Cortex of kidney (tissue), 1 donor: ENCODE measurements at places on chromosomes 1 and 21.

DNA sequence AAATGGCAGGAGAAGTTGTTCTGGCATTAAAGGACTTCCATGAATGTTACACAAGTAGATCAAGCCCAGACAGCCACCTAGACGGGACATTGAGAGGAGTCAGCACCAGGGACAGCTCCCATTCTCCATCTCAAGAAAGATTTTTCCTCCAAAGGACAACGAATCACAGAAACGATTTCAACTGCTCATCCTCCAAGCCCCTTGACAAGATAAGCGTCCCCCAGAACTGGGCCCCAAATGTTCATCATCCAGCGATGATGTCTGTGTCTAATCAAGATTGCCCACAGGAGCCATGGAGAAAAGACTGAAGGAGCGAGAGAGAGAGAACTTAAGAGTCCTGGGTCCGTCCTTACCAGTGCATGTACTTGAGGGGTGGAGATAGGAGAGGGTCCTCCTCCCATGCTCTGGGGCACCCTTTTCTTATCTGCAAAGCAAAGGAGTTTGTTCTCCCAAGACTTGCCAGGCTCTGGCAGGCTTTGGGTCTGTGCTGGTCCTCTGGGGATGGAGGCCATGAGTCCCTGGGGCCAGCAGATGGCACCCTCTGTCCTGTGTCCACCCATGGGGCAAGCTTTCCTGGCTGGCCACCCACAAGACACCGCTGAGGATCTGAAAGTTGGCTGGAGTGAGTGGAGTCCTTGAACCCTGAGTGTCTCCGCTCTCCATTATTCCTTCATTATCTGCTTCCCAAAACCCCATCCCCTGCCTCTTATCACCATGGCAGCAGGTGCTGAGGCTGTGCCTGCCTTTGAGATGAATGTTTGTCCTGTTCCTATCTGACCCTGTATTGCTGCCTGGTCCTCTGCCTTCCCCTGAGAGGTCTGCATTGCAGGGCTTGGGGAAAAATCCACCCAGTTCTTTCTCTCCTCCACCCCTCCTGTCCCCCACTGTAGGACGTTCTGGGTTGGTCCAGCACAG, 164.6 kb downstream of the ACTL8 start:
- DNase-seq, result no peak

GRCh38 chr1:235021321-235021720, 107.3 kb downstream of the TOMM20 start:
- DNase-seq, result no peak

GRCh38 chr1:169696273-169697100, 14.9 kb downstream of the SELL start:
- DNase-seq, result no peak

DNA sequence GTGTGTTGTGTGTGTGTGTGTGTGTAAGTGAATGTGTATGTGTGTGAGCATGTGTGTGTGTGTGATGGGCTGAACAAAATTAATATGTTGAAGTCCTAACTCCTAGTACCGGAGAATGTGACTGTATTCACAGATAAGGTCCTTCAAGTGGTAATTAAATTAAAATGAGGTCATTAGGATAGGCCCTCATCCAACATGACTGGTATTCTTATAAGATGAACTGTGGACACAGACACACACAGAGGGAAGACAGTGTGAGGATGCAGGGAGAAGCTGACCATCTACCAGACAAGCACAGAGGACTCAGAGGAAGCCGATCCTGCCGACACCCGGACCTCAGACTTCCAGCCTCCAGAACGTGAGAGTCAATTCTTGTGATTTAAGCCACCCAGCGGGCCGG, 91.2 kb upstream of the PGBD5 start:
- no peak for DNase-seq

- no peak for DNase-seq
Observed at GRCh38 chr1:66381621-66382275, 152.2 kb upstream of the SGIP1 start.

- DNase-seq, result no peak
Observed at GRCh38 chr1:92577261-92577895, 90.7 kb upstream of the GFI1 start.

GRCh38 chr1:110533230-110533629, 14.3 kb upstream of the KCNA10 start:
- no peak for DNase-seq

DNA sequence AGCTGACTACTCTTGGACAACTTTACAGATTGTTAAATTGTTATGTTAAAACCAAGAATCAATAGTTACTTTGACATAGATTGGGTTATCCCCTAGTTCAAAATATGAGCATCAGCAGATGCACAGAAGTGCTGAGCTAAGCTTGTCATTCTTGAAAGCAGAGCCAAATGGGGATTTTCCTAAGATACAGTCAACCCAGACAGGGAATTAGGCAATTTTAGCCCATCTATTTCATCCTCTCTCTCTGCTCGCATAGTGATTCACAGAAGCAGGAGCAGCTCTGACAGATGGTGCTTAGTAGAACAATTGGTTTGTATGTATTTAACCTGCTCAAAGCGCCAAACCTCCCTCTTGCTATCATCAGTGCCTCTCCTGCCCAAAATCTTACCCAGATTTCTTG, 27.9 kb upstream of the PRRC2C start:
- no peak for DNase-seq

DNA sequence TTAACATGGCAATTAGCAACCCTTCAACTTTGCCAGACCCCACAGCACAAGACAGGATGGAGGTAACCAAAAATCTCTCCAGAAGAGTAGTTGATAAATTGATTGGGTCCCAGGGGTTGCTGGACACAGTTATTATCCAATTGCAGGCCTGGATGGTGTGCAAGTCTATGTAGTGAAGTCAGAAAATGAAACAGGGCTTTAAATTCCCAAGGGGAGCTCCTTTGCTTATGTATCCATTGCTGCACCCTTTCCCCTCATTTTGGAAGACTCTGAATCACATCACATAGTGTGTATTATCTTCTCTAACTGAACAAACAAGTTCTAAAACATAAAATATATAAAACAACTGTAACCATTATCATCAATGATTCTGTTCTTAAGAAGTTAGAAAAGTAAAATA, 550.2 kb downstream of the LMO4 start:
- no peak for DNase-seq

DNA sequence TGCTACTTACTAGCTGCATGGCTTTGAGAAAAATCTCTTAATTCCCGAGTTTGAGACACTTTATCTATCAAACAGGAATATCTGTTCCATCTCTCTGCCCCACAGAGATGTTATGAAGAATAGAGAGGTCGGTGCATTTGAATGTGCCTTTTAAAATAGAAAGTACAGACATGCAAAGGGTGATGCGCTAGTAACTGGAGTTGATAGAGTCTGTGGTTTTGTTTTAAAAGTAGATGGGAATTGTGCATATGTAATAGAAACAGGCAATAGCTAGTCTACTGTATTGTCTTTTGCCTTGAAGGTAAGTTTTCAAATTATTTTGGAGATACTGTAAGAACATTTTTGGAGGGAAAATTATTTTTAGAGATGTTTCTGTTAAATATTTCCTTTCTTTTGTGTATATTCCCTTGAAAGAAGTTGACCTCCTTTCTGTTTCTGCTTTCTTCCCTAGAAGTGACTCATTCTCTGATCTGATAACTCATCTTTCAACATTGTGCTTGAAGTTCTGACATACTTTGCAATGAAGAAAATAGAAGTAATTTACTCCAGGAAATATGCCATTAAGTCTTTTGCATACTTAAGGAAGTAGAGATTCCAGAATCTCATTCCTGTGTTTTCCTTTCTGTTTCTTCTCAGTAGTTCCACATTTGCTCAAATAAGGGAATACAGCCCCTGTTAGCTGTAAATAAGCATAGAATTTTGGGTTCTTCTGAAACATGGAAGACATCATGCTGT, 151.6 kb downstream of the SDCCAG8 start:
- no peak for DNase-seq

- no peak for DNase-seq
Observed at GRCh38 chr1:14921057-14921456, 232.5 kb upstream of the TMEM51 start.

DNA sequence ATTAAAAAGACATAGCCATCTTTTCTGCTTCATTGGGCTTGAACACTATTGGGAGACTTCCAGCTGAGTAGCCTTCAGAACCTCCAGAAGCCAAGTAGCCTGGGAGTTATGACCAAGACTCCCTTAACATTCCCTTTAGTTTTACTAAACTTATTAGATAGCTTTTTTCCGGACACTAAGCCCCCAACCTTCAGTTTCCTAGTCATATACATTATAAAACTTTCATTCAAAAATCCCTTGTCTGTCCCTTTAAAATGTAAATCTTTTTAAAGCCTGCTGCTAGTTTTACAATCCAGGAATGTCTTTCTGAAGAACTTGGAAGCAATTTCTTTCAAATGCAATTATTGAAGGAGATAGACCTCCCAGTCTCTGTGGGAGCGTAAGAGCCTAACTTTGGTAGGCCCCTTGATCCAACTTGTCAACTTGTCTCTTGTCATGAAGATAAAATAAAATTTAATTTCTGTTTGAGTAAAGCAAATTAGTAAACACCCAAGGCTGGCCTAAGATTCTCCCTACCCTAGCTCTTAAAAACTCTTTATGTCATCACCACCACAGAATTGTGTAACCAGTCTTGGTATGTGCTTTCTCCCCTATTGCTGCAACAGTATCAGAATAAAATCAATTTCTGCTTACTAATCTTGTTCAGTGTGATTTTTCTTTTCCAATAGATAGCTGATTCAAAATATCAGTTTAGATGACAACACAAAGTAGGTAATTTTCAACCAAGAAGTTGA, 796.2 kb downstream of the PLA2G4A start:
- DNase-seq, result no peak

- no peak for DNase-seq
Observed at GRCh38 chr1:43797891-43798290, 90.6 kb downstream of the ST3GAL3 start.

- no peak for DNase-seq
Observed at GRCh38 chr1:54462597-54463258, 56.5 kb upstream of the SSBP3 start.

DNA sequence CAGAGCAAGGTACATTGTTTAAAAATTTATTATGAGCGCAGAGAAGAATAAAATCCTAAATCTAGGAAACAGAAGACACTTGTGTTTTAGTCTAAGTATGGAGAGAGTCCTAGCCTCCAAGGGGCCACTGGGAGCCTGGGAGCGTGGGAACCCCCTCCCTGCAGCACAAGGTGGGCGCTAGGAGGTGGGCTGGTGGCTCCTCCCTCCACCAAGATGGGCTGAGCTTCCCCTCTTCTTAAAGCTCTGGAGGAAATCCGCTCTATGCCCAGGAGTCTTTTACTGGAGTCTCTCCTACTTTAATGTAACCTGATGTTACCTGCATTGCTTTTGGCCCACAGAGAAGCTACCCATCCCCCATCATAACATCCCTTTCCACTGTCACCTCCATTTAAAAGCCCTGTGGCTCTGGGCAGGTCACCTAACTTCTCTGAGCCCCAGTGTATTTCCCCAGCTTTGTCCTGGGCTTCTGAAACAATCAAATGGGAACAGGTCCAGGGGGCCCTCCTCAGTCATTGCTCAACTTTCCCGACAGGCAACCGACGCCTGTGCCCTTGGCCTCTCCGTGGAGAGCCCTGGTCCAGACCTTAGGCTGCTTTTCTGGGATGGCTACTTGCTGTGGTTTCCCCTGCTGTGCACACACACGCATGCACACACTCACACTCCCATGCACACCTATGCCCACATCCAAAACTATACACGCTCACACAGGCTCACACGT, 181.5 kb downstream of the NPHP4 start:
- no peak for DNase-seq

- DNase-seq, result no peak
Observed at GRCh38 chr1:192787914-192788585, 20.8 kb upstream of the RGS2 start.

GRCh38 chr1:234102583-234102982, 198.1 kb downstream of the SLC35F3 start:
- DNase-seq, result no peak

- no peak for DNase-seq
Observed at GRCh38 chr1:169853341-169853740, 40.4 kb downstream of the SCYL3 start.

GRCh38 chr21:43815107-43815613, 25.8 kb downstream of the RRP1 start:
- no peak for DNase-seq

GRCh38 chr1:200048244-200048643, 20.7 kb downstream of the NR5A2 start:
- no peak for DNase-seq

GRCh38 chr1:84721152-84721551, 30.9 kb upstream of the SSX2IP start:
- DNase-seq, result no peak

- DNase-seq, result no peak
Observed at GRCh38 chr1:151970128-151970527, 23.5 kb downstream of the S100A10 start.

DNA sequence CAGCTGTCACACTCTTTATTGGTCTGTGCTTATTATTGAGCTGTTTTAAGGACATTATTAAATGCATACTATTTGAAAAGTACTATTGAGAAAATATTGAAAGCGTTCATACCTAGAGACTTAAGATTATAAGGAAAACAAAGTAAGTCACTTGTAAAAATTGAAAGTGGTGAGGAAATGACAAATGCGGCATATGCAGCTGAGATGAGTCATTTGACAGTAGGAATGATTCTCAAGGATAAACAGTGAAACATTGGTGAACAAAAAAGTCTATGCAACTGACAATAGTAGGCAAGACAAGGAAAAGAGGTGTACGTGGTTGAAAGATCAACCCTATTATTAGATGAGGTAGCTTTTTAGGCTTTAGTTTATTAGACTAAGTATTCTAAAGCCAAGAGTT, 82.6 kb upstream of the MAP10 start:
- DNase-seq, result no peak

- DNase-seq, result no peak
Observed at GRCh38 chr1:224852901-224853568, 76.4 kb upstream of the DNAH14 start.

- no peak for DNase-seq
Observed at GRCh38 chr21:44497703-44498126, 42.3 kb downstream of the KRTAP10-1 start.

- no peak for DNase-seq
Observed at GRCh38 chr1:244102468-244102867, 51.4 kb downstream of the ZBTB18 start.

GRCh38 chr1:74652711-74653139, 20.9 kb downstream of the ERICH3 start:
- DNase-seq, result no peak

DNA sequence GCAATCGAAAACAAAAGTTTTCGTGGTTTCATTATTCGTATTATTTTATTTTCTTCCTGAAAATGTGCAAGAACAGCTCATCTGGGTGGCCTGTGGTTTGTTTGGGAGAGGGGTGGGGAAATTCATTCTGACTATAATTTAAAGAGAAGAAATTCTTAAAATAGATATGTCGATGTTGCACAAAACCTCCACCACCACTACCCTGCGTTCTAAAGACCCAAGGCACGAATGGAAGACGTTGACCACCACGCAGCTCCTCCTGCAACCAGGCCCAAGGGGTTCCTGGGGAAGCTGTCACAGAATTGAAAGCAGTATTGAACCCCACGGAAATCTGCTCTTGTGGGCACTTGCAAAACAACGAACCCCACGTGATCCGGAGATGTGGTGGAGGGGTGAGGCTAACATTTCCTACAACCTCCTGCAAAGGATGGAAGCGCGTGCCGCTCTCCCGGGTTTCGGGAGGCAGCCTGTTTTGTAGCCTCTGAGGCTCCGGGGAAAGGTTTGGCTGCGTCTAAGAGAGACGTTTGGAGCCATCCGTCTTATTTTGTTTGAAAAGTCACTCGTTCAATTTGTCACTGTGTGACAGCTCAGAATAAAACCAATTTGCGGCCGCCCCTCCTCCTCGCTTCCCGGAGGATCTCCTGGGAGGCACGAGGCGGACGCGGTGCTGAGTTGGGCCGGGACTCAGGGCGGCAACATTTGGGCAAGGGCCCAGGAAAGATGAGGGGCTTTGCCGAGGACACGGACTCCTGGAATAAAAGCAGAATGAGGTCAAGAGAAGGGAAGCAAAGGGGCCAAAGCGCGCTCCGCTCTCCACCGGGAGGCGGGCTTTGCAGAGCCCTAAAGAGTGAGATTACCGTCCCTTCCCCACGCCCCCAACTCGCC, 810 bp upstream of the HLX start:
- no peak for DNase-seq
